ENCODE measurements at places on chromosomes 4 and X. TPM values are rescaled to one million over a fixed set of nuclear protein-coding genes. Genes with fewer than 3 reads are reported as not detected.

- DNase-seq: no peak
These were observed 97.2 kb upstream of the EOLA2 start for GRCh38 chrX:150035531-150035930.

SNCA gene
- total RNA-seq: 63.6 TPM

HTRA3 gene
- total RNA-seq: 8.7 TPM

GPRASP1 gene
- total RNA-seq: 55.5 TPM

TMEM150C gene
- total RNA-seq: 16.8 TPM

DNA sequence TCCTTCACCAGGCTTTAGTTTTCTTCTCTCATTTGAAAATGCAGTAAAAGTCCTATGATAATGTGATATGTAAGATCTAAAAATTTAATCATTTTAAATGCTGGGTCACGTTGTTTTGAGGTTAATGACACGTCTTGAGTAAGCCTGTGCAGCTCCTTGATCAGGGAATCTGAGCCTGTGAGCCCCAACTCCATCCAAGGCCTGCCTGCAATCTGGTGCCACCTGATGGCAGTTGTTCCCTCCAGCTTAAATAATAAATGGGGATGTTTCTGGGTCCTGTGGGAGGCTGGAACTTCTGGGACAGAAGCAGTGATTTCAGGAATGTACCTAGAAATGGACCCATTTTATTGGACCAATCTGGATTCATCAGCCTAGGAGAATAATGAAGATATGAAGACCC is 455.4 kb upstream of the ADGRL3 start:
- no peak for DNase-seq

DNA sequence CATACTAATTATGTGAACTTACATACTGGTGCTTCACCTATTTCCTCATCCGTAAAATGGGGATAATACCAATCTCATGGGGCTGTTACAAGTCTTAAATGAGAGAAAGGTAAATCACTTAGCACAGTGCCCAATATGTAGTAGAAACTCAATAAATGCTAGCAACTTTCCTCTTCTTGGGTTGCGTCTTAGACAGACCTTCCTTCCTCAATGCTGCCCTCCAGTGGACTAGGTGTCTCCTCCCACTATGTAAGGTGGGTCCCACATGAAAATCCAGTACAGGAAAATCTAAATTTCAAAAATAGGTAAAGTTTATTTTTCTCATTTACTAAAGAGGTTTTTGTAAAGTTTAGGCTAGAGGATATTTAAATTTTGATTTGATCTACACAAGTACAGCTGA is 20.6 kb downstream of the ZDHHC9 start:
- peak; percentile 39 for DNase-seq

DNA sequence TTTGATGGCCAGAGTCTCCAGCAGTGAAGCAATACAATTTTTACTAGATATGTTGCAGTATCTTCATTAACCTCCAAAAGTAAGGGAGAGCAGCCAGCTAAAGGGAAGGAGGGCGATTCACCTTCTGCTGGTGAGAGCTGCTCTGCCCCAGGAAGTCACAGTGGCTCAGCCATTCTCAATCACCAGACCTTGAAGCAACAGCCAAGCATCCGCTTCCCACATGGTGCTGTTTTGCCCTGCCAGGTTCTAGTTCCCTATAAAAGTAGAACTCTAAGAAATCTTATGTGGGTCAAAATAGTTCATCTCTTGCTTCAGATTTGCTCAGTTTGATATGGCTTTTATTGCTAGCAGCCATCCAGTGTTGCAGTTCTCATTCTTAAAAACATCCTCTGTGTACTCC is 166.8 kb downstream of the STIM2 start:
- no peak for DNase-seq

POLN gene
- total RNA-seq: 4.6 TPM

DNA sequence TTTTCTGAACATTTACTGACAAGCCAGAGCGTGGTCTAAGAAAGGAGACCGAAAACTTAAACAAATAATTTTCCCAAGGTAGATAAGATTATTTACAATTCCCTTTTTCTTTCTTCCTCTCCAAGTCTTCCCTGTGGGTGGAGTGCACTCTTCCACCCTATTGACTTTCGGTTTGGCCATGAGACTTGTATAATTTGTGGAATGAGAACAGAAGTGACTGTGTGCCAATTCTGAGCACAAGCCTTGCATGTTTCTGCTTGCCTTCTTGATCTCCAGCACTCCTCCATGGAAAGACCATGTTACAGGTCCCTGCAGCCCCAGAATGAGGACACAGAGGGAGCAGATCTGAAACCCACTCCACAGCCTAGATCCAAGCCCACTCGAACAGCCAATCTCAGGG is 150.0 kb upstream of the HPGD start:
- DNase-seq: no peak

CT45A5 gene
- total RNA-seq: not detected

- DNase-seq: peak; percentile 28
These were observed 105.6 kb downstream of the CNKSR2 start for GRCh38 chrX:21479695-21480270.

DNA sequence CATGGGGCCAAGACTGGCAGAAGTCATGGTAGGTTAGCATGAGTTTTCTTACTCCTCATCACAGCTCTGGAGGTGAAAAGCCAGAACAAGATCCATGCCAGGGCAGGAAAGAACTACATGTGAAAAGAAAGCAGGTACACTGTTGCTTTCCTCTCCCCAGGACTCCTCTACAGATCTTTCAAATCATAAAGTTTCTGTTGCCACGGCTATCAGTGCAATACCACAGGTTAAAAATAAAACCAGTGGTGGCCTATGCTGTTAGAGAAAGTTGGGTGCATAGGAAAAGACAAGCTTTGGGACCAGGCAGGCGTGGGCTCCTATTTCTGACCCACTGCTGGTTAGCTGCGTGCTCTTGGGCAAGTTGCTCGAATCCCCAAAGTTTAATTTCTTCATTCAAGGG is 81.4 kb downstream of the SH3RF1 start:
- no peak for DNase-seq

- no peak for DNase-seq
These were observed 364.5 kb downstream of the MAPK10 start for GRCh38 chr4:85995361-85995760.

DNA sequence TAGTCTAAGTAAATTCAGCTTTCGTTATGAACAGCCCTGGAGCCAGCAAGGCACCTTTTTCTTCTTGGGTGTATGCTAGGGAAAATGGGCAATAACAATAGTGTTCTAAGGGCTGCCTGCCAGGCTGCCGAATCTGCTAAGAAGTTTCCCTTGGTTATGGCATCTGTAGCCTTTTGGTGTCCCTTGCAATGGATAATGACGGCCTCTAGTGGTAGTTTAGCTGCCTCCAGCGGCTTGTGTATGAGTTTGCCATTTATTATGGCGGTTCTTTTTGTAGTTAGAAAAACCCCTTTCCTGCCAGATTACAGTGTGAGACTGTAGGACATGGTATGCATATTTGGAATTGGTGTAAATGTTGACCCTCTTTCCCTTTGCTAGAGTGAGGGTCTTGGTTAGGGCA is 78.9 kb upstream of the SPIN4 start:
- DNase-seq: no peak

- no peak for DNase-seq
These were observed 12.5 kb downstream of the SH2D1A start for GRCh38 chrX:124358800-124359383.

DNA sequence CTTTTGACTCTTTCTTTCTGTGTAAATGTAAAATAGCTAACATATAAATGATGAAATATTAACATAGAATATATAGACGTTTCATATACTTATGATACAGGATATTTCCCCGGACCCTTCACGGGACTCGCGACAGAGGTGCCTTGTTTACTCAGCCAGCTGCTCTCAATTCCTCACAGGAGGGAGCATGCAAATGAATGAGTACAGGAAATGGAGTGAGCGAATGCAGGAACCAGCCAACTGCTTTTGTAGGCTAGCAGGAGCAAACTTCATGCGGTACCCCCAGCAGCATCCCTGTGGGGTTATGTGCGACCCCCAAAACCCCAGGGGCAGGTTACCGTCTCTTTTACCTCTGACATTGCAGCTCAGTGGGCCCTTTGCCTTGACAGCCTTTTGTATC is 110.3 kb upstream of the PDHA2 start:
- peak; percentile 10 for DNase-seq

DNA sequence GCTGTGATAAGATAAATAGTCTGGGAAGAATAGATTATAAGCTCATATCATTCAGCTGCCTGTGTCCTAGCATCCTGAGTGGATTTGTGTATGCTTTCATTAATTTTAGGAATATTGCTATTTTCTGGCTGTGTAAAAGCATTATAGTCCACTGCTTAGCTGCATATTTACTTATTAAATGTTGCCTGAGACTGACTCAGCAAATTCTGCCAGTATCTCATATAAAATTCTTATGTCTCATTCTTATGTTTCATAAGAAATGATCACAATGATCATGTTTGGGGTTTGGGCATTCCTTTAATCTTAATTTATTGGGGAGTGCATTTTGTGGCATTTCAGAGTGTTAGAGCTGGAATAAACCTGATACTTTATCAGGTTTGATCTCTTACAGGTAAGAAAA is 34.9 kb downstream of the RASSF6 start:
- DNase-seq: no peak

DNA sequence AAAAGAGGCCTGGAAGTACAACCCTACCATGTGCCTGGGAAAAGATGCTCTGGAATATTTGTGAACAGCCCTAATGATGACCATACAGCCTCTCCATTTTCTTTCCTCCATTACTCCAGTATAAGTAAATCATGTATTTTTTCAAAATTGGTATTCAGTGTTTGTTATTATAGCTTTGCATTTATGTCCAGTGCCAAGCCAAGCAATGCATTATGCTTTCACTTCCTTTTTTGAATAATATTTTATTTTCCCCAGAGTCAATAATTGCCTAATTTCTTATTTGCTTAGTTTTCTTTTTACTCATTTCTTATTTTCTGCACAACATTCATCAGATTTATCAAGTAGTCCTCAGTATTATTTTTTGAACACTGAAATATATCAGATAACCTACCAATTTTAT is 49.3 kb upstream of the EOLA2 start:
- DNase-seq: no peak

RBM46 gene
- total RNA-seq: 0.06 TPM

NAA11 gene
- total RNA-seq: not detected

PPAT gene
- total RNA-seq: 14.8 TPM

DNA sequence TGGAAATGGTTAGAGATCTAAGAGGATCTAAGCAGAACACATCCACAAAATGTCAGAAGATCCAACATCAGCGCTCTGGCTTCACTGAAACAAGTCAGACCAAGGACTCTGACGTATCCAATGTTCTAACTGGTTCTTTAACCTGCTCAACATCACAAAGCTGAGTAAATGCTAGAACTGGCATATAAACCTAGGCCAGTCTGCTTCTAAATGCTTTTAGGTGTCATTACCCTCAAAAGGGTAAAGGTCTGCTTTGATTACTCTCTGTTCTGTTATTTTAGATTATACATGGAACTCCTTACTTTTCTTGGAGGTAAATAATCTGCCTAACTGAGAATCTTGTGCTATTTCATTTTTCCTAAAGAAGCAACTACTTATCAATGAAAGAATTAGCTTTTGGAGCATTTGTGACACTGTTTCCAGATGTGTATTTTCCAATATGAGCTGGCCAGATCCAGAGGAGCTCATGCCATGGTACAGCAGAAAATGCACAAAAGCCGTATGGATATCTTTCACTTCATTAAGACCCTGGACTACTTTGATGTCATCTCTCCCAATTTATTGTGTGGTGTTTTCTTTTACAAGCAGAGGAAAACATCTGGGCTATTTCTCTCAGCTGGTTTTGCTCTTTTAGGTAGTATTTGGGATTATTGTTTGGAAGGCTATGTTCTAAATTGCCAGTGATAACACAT is 123.5 kb downstream of the RASGEF1B start:
- no peak for DNase-seq

PDZD4 gene
- total RNA-seq: 57.0 TPM

- DNase-seq: peak; percentile 80
These were observed 197.2 kb downstream of the GPM6A start for GRCh38 chr4:175614890-175615289.

DNA sequence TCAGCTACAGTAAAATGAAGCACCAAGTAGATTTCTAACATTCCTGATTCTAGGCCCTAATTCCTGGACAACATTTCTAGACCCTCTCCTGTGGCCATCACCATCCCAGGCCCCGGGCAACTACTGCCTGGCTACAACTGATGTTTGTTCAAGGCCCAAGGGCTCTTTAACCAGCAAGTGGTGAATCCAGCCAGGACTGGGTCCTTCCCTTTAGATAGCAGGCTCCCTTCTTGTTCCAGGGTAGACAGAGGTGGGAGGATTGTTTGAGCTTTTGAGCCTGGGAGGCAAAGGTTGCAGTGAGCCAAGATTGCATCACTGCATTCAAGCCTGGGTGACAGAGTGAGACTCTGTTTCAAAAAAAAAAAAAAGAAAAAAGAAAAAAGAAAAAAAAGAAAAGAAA is 12.7 kb upstream of the AADAT start:
- DNase-seq: no peak

DNA sequence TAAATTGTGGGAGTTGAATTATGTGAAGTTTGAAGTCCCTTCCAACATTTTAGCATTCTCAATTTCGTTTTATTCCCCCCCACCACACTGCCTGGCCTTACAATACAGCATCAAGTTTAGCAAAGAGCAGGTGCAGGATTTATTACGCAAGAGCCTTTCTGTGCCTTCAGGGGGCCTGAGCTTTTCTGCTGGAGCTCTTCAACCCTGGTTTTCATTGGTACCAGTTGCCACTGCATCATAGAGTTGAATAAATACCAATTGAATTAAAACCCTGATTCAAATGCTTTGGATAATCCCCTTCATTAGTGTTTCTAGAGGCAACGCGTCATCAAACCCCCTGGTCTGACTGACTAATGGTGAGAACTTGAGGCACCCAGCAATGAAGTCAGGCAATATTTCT is 43.6 kb upstream of the KIT start:
- DNase-seq: no peak

LYAR gene
- total RNA-seq: 7.4 TPM
